Fibroblast of the aortic adventitia (primary cell): ENCODE measurements at places on chromosomes 2 and 18. TPM values are rescaled to one million over a fixed set of nuclear protein-coding genes. Genes with fewer than 3 reads are reported as not detected.

The C2orf78 gene
- total RNA-seq, result not detected in 2 replicates

DNA sequence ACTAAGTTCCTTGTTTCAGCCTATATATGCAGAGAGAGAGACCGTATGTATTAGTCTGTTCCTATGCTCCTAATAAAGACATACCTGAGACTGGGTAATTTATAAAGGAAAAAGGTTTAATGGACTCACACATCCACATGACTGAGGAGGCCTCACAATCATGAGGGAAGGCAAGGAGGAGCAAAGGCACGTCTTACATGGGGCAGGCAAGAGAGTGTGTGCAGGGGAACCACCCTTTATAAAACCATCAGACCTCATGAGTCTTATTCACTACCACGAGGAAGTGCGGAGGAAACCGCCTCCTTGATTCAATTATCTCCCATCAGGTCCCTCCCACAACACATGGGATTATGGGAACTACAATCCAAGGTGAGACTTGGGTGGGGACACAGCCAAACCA, 73.8 kb downstream of the TMEM18 start:
- no peak for DNase-seq

GRCh38 chr18:24831081-24831480, 370.6 kb downstream of the HRH4 start:
- no peak for DNase-seq

GRCh38 chr2:136253288-136254004, 135.5 kb upstream of the CXCR4 start:
- DNase-seq, result no peak

DNA sequence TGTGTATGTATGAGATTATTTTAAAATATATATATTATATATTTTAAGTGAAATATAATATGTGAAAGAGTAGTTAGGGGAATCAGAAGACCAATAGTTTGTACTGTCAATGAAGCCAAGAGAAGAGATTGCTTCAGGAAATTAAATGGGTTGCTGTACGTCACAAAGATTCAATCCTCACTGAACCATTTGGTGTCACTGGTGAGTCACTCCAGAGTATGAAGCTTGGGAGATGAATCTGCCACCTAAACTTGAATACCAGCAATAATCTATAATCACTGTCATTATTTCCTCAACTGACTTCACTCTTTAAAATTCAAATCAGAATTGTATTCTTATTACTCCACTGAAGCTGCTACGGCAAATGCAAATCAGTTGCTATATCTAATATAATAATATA, 41.9 kb upstream of the SCN9A start:
- DNase-seq, result peak; percentile 39
